AG08396 (cell line): ENCODE measurements at places on chromosomes 13 and 19.
A peak's percentile ranks its signal among the peaks of the same experiment; 100 is the strongest.

GRCh38 chr19:28401739-28402424, 811.1 kb downstream of the UQCRFS1 start:
- DNase-seq, result no peak

GRCh38 chr13:25248071-25248470, 39.2 kb downstream of the MTMR6 start:
- DNase-seq, result no peak

- DNase-seq, result no peak
Observed at GRCh38 chr13:41306271-41307145, 4.6 kb upstream of the NAA16 start.

- DNase-seq, result peak; percentile 84
Observed at GRCh38 chr19:11418549-11419506, at the start of gene RGL3. TSS of gene RGL3 (minus strand) at chr19:11419314. CDS start at chr19:11419278, 36 bp downstream.

DNA sequence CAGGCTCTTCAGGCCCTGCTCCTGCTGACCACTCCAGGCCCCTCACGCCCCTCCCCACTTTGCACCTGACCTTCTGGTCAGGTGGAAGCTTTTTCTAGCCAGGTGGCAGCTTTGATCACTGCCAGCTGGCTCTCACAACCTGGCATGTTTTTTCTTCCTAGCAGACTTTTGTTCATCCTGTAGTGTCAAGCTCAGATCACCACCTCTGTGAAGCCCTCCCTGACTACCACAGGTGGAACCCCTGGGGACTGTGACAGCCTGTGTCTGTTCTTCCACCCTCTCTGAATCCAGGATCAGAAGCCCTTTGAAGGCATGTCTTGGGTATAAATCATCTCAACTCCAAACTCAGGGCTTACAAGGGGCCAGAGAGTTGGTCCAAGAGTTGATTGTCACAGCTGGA, 10.3 kb upstream of the CNFN start:
- no peak for DNase-seq

- no peak for DNase-seq
Observed at GRCh38 chr19:30332445-30333234, 39.5 kb upstream of the ZNF536 start.

DNA sequence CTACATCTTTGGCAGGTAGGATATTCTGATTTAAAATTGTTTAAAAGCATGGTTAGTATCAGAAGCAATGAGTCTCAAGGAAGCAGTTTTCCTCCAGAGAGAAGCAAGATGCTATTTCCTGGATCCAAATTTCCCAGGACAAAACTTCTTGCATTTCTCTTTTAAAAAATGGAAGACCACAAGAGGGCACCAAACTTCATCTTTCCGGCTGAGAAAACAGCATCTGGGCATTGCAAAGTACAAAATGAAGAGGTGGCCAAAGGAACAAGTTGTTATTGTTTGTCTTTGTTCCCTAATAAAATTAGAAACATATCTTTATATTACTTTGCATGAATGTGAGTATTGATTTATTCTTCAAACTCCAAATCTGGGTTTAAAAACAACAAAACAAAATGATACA, 60.0 kb upstream of the LRCH1 start:
- DNase-seq, result peak; percentile 40

GRCh38 chr13:18236528-18236815, 945.2 kb downstream of the TUBA3C start:
- DNase-seq, result no peak

DNA sequence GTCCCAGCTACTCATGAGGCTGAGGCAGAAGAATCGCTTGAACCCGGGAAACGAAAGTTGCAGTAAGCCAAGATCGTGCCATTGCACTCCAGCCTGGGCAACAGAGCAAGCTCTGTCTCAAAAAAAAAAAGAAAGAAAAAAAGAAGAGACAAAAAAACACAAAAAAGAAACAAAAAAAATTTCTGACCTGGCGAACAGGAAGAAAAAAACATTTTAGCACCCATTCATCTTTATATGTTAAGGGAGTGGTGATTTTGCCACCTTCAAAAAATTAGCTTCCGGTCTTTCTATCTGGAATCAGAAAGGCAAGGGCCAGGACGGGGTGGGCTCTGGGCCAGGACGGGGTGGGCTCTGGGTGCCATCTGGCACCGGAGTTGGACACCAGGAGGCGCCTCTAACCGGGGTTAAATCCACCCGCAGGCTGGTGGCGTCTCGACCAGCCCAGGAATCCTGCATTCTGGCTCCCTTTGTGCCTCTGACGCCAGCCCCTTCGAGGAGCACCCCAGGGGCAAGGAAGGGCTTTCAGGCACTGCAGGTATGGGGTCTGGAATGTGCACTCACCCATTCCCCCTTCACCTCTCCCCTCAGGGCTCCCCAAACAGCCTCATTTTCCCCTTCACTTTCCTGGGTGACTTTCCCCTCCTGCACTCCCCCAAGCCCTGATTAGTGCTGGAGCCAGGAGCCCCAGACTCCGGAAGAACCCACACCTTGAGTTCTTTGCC, 10.4 kb upstream of the ZSWIM4 start:
- peak; percentile 73 for DNase-seq

DNA sequence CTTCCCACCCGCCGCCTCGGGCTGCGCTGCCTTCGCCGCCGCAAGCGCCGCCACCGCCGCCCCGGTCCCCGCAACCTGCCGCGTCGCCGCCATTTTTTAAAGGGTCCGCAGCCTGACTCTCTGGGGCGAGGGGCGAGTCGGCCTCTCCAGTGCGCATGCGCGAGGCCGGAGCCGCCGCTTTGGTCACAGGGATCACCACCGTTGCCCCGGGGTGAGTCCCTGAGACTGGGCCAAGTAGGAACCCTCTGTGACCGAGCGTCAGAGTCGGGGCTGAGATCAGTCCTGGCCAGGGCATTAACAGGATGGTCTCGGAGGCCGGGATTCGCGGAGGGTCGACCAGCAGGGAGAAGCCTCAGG, 42.6 kb downstream of the ZNF146 start:
- no peak for DNase-seq

DNA sequence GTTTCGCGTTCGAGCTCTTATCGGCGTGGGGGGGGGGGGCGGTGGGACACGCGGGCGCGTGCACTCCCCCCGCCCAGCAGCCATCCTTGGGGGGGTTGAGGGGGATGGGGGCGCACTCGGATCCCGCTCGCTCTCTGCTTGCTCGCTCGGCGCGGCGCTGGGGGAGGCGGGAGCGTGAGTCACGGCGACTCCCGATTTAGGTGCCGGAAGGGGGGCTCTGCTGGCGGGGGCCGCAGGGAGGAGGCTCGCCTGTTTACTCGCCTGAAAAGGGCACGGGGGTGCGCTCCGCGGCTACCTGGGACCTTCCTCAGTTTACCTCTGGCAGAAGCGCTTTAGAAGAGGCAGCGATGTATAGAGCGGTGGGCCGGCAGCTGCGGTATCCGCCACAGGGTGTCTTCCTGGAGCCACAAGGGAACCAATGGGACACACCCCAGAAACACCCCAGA, 1.1 kb upstream of the PDE4A start:
- peak; percentile 52 for DNase-seq

GRCh38 chr19:44746946-44747738, 1.4 kb upstream of the BCL3 start:
- DNase-seq, result peak; percentile 92

- no peak for DNase-seq
Observed at GRCh38 chr19:49409441-49410029, 13.7 kb downstream of the PTH2 start.

DNA sequence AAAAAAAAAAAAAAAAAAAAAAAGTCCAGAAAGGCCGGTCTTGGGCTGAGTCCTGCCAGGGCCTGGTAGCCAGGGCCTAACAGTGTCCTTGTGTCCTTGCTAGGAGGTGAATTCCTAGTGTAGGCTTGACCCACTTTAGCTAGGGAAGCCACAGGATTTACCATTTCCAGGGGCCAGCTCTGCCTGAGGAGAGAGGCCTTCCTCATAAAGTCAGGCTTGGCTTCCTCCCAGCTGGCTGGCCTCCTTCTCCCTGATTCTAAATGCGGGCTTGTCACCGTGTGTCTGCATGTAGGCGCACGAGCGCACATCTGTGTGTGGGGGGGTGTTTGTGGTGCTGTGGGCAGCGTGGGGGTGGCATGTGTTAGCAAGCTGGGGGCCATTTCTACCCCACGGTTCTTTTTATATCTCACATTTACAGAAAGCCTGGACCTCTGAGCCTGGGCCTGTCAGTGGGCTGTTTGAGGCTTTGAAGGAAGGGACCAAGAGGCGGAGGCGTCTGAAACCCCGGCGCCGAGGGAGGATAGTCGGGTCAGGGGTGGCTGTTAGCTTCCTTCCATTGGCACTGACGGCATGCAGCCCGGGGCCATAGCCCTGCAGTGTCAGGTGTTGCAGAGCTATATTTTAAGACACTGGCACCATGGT, 31.7 kb downstream of the IER2 start:
- peak; percentile 79 for DNase-seq

GRCh38 chr13:52411629-52412028, 5.7 kb upstream of the THSD1 start:
- peak; percentile 75 for DNase-seq

DNA sequence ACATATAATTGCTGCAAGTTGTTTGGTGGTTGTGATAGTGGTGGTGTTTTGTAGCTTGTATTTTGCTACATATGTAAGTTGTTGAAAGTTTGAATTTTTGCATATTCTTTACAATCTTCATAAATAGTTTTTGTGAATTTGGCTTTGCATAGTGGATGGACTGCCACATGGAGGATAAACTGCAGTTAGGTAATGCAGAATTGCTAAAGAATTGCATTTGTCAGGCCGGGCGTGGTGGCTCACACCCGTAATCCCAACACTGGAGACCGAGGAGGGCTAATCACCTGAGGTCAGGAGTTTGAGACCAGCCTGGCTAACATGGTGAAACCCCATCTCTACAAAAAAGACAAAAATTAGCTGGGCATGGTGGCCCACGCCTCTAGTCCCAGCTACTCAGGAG, 111.9 kb downstream of the ZAR1L start:
- no peak for DNase-seq

- no peak for DNase-seq
Observed at GRCh38 chr13:96960379-96960778, 33.9 kb downstream of the OXGR1 start.

GRCh38 chr19:45059258-45059965, 16.9 kb downstream of the ZNF296 start:
- DNase-seq, result peak; percentile 85

DNA sequence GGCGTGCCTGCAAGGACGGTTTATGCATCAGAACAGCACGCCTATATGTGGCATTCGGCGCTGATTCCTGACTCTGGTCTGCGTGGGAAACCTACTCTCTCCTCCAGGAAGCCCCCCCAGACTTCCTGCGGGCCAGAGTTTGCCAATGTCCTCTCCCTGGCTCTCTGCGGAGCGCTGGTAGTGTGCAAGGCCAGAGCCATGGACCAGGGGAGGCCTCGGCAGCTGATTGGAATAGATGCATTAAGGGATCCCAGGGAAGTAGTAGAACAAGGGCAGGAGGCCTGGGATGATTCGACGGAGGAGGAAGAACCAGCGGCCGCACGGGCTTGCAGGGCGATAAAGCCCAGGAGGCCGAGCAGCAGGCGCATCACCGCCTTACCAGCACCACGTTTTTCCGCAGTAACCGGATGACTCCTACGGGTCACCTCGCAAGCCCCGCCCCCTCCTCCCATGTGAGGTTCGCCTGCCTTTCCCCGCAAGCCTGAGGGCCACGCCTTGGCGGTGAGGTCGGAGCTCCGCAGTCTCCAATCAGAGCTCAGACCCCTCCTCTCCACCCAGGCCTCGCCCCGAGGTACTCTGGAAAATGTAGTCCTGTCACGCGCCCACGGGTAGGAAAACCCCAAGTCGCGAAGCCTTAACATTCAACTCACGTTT, 5.0 kb downstream of the CLEC11A start:
- no peak for DNase-seq

DNA sequence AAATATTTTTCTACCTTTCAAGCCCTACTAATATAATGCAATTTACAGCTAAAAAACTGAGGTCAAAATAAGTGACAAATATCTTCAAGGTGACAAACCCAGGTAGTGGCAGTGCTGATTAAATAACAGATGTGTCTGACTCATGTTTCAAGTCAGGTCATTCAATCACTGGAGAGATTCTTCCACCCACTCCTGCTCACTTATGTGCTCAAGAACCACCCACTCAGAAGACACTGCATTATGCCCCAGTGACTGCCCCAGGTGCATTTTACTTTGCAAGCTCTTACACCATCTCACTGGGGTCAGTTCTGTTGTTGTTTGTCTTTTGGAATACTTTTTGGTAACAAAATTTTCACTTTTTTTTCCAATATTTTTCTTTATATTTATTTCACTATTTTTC, 2.2 kb downstream of the ZNF100 start:
- no peak for DNase-seq
